C1 segment of cervical spinal cord (tissue), 14 donors: ENCODE measurements at places on chromosomes 16 and 17.

DNA sequence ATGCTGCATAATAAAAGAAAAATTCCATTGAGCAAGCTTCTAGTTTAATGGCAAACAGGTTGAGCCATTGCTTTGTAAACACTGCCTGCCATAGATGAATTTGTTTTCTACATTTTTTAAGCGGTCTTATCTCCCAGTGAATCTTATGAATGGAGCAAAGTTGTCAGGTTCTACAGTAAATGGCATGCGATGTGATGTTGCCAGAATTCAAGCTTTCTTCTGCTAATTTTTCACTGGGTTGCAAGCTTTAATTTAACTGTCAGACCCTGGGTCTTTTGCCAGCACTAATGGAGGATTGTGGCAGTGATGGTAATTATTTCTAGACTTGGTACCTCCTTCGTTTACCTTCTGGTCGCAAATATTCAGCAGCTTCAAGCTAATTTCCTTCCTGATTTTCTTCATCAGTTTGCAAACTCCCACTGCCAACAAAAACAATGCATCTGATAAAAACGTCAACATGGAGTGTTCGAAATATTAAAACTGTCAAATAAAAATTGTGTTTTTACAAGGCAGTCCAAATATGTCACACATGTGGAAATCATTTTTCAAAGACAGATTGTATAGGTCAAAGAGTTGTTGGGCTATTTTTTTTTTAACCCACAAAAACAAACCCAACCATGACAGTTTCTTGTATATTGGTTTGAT lies 274.2 kb upstream of the ERCC4 start:
- DNase-seq = no peak

DNA sequence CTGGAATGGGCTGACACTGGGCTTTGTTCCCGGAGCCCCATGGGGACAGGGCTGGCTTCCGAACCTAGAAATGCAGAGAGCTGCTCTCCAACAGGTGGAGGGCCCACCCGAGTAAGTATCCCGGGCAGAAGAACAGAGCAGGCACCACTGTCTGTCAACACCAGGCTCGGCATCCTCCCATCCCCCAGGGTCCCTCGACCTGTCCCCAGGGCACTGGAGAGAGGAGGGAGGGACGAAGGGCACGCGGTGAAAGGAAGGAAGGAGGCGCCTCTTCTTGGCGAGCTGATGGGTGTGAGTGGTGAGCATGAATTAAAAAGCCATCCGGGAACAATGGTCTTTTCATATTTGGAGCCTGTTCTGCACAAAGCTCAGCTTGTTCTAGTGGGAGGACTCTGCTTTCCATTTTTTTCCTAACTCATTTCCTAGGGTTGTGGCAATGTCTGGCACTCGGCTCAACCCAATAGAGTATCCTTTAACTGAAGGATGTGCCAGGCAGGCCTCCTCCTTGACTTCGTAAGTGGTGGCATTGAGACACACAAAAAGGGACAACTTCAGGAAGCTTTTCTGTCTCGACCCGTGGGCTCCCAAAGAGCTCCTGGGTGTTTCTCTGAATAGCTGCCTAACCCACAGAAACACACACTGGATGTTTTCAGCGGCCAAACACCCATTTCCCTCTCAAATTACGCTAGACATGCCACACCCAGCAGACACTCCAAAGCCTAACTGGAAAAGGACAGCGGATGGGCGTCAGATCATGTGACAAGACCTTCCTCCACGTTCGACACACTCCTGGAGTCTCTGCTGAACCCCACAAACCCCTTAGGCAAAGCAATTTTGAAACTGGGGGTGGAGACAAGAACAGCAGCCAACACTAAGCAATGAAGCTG lies 47.7 kb downstream of the ZFHX3 start:
- no peak for DNase-seq

GRCh38 chr17:77242118-77242851 lies 101.5 kb downstream of the SEC14L1 start:
- DNase-seq = no peak

DNA sequence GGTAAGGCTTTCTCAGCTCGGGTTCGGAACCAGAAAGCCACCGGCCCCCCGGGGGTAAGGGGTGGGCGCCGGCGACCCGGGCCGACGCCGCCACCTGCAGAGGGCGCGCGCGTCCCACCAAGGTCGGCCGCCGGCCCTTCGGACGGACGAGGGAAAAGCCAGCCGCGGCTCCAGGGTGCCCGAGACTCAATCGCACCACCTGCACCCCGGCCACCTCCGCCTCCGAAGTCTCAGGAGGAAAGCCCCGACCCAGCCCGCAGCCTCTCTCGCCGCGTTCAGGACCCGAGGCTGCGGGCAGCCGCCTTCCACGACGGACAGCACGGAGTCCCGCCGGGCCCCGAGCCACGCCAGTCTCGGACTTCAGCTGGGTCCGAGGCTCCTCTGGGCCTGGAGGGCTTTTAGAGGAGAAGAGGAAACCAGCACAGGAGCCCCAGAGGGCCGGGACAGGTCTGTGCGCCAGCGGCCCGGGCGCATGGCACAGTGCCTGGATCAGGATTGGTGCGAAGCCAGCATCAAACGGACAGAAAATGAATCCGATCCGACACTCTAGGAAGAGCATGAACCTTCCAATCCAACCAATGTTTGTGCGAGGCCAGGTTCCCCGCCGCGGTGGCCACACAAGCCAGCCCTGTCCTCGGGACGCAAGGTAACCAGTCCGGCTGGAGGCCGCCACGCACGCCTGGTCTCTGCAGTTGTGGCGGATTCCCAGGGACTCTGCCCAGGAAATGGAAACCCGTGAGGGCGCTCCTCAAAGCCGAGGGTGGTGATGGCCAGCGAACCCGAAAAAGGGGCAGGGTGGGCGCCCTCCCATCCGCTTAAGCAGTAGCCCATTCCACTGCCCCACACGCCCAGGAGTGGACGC lies 6.7 kb downstream of the CBX8 start:
- DNase-seq = no peak

GRCh38 chr17:42818379-42818778 lies 5.7 kb downstream of the BECN1 start:
- no peak for DNase-seq

- DNase-seq = no peak
These were observed 19.4 kb upstream of the PLLP start for GRCh38 chr16:57303910-57304168.

- DNase-seq = no peak
These were observed 61.0 kb downstream of the TNRC6C start for GRCh38 chr17:78019367-78019975.

DNA sequence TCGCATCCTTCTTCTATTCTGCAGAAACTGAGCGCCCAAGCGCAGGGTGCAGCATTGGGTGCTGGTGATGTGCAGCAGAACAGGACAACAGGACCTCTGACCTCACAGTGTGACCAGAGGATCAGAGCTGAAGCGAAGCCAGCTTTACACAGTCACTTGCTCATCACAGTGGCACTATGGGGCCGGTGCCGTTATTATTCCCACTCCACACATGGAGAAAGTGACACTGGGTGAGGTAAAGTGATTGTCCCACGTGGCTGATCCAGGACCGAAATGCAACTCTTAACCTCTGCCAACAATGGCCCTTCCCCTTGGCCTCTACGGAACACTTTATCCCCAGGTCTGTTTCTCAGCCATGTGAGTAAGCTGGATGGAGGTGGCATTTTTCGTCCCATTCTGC lies 171.2 kb downstream of the C16orf78 start:
- DNase-seq = no peak

GRCh38 chr16:70746708-70747424 lies 54.1 kb downstream of the VAC14 start:
- DNase-seq = no peak

GRCh38 chr17:28711723-28712031 lies at the start of gene PROCA1:
PROCA1 (minus strand) TSS chr17:28711888; CDS start chr17:28711660, 228 bp downstream.
- DNase-seq = no peak

- DNase-seq = no peak
These were observed 2.3 kb downstream of the EVI2B start for GRCh38 chr17:31311526-31311925.

- DNase-seq = no peak
These were observed 791 bp upstream of the C17orf75 start for GRCh38 chr17:32342603-32343325.

DNA sequence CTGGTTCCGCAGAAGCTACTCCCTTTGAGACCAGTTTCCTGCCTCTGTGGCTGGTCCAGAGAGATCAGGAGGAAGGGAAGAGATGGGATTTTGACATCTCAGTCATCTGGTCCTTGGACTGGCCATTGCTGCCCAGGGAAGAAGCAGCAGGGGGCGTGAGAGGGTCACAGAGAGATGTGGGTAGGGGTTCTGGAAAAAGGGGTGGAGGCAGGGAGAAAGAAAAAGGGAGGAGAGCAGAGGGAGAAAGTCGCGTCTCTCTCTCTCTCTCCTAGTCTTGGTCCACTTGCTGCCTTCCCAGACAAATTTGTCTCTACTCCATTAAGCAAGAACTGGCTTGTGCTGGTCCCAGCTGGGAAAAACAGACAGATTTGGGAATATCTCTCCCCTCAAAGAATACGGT lies 4.4 kb downstream of the SHBG start:
- DNase-seq = peak; percentile 56

DNA sequence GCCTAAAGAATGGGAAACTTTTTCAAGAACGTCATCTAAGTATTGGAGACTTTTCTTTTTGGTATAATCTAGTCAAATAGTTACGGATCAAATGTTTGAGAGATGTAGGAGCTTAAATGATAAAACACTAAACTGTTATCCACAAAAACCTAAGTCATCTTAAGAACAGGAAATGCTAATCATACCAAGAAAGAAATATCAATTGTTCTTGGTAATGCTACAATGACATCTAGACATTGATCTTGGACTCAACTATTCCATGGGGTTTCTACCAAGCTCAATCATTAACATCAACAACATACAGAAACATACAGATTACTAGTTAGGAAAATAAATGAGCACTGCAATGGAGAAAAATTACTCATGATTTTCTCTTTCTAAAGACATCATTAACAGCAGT lies 3.8 kb downstream of the NUDT21 start:
- DNase-seq = no peak

DNA sequence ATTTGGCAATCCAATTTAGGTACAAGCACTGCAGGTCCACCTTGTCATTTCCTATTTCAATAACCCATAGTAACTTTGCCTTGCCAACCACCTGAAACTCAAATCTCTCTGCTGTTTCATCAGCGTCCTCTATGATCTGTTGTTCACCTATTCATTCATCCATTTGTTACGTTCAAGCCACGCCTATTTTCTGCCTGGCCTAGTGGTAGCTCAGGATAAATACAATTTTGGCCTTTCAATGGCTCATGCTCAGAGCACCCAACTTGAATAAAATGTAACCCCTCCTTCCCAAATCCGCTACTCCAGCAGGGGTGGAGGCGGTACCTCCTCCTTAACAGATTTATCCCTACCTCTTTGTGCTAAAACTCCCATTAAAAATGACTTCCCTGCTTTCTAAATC lies 3.6 kb upstream of the FBXO47 start:
- no peak for DNase-seq

DNA sequence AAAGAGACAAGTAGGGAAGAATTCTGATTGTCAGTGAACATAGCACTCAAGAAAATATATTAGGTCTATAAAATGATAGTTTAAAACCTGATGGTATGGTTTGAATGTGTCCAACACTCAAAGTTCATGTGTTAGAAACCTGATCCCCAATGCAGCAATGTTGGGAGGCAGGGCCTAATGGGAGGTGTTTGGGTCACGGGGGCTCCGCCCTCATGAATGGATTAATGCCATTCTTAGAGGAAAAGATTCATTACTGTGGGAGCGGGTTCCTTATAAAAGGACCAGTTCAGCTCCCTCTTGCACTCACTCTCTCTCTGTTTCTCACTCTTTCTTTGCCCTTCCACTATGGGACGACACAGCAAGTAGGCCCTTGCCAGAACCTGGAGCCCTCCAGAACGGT lies 41.5 kb upstream of the SLC47A1 start:
- no peak for DNase-seq

DNA sequence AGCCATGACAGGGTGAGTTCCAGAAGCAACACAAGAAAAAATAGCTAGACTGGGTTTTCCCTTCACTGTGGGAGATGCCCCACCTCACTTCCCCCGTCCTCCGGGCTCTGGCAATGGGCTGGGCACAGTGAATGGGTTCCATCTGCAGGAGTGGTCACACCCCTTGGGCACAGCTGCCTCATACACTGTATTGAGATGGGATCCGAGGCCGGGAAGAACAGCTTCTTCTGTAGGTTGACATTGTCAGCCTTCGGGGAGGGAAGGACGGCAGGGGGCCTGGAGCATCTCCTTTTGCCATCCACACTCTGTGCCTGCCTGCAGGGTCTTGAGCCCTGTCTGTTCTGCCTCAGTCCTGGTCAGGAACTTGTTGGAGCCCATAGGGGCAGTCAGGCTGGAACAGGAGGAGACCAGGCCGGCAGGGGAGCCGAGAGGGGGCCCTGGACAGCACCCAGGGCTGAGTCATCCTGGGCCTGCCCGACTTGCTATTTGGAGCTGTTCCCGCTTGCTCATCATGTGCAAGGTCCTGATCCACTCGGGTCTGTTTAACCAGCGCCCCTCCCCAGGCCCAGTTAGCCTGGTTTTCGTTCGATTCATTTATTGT lies 286.7 kb downstream of the SEC14L1 start:
- DNase-seq = no peak

DNA sequence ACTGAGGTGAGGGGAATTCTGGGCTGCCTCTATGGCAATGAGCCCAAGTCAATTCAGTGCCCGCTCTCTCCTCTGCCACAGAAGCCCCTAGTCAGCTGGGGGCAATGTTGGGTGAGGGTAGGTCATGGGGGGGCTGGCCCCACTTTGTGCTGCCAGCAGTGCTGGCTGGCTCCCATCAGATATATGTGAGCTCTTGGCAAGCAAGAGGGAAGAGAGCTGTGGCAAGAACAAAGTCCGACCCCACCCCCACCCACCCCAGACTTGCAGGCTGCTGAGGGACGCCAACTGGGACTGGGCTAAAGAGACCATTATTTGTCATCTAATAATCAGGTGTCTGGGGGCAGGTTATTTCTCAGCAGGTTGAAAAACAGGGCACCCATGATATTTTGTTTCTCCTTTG lies 89.4 kb downstream of the YPEL2 start:
- DNase-seq = no peak

GRCh38 chr17:51510940-51511339 lies 250.6 kb downstream of the UTP18 start:
- no peak for DNase-seq

GRCh38 chr16:30949650-30950515 lies 1.0 kb downstream of the ORAI3 start:
- no peak for DNase-seq

DNA sequence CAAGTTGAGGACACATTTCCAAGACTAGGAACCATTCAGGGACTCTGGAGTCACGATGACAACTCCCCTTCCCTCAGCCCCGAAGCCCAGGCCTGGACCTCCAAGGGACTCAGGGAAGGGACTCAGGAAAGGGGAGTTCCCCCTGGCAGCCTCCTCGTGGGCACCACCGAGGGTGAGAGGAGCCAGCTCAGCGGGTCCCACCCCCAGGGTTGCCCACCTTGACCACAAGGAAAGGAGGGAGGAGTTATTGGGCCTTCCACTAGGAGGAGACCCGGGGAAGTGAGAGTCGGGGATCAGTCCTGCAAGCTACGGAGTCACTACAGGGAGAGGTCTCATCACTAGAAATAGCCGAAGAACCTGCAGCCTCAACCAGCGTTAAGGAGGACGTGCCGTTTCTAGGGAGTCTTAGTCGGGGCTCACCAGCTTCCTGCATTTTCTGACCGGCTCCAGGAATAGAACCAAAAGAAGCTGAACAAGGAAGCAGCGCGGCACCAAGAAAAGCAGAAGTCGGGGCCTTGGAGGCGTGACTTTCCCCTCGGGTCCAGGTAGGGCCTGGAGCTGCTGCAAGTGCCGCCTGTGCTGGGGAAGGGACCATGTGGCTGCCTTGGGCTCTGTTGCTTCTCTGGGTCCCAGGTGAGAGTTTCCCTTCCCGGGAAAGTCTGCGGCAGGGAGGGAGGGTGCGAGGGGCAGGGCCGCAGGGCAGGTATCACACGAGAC lies at the start of gene CD300A:
CD300A (plus strand) TSS at position 524 of the 717 bp plus-strand sequence; CDS start at position 594, 70 bp downstream.
- DNase-seq = no peak
